ENCODE measurements at places on chromosomes 2 and 18.

DNA sequence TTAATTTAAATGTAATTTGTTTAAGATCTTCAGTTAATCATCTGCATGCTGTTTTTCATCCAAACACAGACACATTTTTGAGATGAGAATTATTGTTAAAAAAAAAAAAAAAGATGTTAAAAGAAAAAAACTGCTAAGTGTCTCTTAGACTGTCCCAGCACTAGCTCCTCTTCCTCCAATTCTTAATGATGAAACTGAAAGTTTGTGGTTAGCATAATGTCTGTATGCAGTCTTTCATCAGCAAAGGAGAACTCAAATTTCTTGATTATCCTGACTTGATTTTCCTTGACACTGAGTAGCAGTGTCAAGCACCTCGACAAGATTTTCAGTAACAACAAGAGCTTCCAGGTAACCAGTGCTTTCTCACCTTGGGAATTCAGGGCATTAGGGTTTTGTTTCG lies 274.4 kb downstream of the LRRTM1 start:
- DNase-seq: no peak

DNA sequence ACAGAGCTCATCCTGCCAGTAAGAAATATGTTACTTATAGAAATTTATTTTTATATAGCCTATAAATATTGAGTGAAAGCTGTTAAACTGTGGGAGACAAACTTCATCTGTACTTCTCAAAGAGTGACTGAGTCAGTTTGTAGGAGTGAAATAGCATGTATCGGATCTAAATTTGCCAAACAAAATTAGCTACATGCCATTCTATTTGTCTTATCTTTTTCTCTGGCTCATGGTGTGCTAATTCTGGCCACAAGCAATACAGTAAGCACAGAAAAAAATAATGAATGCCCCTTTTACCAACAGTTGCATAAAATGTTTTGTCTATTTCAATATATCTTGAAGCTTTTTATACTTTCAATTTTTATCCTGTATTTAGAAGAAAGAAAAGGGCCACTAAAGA lies 12.5 kb downstream of the ERBB4 start:
- DNase-seq: no peak

DNA sequence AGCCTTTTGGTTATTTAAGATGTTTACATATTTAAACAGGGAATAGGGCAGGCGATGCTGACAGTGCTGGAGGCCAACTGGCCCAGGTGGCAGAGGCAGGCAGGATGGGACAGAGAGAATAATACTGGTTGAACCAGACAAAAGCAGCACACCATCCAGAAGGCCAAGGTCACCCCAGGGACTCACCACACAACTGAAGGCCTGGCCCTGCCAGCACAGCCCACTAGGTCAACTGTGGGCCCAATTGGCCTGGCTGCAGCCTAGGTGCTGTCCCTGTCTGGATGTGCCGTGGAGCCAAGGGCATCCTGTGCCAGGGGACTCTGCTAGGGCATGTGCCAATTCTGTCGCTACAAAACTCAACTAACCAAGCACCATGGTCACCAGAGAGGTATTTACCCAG lies 69.2 kb downstream of the RNF152 start:
- no peak for DNase-seq

DNA sequence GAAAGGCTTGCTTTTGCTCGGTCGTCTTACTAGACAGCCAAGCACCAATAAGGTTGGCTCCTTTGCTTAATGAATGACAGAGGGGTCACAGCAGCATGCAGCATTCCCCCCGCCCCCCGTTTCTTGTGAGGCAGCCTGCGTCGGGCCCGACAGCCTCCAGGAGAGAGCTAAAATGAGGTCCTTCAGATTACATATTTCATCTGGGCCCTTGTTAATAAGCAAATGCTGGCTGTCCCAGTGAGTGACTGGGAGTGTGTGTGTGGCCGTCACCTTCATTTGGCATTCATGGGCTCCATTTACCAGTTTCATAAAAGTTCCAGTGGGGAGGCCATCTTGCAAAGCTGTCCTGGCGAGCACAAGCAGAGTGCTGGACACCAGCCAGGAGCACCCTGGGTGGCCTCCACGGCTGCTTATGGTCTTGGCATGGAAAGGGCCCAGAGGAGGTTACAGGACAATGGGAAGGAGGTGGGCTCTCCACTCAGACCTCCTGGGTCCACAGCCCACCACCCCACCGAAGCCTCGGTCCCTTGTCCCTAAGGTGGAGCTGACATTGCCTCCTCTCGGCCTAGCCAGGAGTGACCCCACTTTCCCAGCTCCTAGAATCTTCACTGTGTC lies 37.2 kb downstream of the ODC1 start:
- DNase-seq: no peak

GRCh38 chr2:181848261-181848886 lies 43.2 kb upstream of the ITPRID2 start:
- no peak for DNase-seq

DNA sequence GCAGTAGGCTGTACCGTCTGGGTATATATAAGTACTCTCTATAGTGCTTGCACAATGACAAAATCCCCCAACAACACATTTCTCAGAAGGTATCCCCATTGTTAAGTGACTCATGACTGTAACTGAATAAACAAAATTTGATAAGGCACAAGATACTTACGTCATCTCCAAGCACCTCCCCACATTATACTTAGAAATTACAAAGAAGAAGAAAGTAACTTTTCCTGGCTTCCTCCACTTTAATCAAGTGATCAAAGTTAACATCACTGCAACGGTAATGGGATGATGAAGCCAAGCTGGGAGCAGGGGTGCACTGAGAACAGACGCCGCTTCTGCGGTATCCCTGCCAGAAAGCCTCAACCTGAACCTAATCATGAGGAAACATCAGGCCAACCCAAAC lies 9.7 kb downstream of the TNS1 start:
- no peak for DNase-seq

DNA sequence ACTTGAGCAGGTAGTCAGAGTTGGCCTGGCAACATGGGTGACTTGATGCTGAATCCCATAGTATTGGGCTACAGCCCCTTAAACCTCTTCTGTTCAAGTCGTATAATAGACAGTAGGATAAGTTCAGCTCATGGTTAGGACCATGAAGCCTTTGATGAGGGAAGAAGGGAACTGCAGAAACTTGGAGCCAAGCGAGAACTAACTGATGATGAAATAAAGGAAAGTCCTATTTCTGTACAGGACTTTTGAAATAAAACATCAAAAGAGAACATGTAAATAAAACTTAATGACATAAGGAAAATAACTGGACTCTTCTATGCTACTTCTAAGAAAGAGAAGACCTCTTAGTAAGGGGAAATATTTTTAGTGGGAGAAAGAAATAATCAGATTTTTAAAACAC lies 51.2 kb upstream of the UGP2 start:
- DNase-seq: no peak
